ENCODE measurements at places on chromosomes 1 and 21.
A peak's percentile ranks its signal among the peaks of the same experiment; 100 is the strongest.

DNA sequence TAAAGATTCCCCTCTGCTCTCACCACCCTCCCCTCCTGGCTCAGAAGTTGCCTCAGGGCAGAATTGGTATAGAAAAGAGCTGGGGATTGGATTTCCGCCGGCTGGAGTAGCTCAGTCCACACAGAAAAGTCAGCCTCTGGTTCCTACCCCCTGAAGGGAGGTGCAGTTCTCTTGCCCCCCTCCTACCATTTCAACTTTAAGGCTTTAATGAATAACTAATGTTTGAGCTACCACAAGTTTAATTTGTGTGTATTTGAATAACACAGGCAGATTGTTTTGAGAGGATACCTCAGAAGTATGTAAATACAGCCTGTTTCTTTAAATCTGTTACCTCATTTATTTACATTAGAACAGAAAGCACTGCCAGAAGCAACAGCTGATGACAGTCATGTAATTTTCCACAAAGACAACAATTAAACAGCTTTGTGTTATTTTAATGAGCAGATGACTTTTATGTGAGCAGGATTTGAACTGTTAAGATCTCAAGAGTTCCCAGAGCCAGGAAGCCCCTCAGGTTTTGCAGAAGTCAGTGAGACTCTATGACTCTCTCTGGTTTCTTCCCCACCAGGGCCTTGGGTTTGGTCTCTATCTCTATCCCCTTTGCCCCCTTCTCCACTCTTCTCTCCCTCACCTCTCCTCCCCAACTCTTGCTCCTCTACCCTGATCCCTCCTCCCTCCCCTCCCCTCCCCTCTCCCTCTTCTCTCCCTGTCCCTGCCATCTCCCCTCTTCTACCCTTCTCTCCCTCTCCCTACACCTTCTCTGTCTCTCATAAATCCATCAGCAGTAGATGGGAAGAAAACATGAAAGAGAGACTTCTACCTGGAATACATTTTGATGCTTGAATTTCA lies 26.3 kb downstream of the DUSP10 start:
- no peak for DNase-seq

DNA sequence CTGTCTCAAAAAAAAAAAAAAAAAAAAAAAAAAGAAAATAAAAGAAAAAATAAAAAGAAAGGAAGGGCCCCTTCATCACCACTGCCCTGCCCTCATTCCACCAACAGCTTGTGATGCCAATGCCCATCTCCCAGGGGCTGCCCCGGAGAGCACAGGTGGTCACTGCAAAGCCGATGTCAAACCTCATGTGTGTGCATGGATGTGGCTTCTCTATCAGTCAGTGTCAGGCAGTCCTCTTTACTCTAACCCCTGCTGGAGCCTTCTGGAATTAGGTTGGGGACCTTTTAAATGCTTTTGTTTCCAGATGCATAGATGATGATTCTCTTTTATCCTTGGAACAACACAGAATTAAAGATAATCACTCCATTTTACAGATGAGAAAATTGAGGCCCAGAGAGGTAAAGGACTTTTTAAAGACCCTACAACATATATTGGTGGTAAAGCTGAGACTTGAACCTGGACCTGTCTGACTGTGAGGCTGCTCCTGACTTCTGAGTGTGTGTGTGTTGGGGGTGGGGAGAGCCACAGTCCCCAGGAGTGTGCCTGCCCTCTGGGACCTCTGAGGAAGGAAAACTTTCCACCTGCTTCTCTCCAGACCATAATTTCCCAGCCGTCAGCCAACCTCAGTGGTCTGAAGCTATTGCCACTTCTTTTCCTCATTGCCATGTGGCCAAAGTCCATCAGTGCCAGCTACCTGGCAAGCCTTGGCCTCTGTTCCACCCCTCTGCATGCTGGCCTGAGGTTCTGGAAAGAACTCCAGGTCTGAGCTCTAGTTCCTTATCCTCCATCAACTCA lies 3.0 kb upstream of the TMEM54 start:
- DNase-seq: no peak

DNA sequence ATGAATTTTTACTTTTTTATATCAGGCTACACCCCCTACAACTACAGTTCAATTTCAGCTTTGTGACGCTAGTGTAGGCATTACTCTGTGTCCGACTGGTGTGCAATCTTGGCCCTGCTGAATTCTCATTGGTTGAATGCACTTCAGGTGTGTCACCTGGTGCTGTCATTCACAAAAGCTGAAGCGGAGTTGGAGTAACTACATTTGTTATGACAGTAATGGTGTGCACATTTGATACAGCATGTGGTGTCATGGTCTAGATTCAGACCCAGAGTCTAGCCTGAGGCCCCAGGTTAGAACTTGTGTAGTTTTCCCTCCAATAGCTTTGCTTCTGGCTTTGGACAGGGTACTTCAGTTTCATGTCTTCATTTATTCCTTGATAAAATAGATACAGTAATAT lies 88.7 kb downstream of the C1orf94 start:
- no peak for DNase-seq

GRCh38 chr1:65704318-65704717 lies 88.4 kb upstream of the PDE4B start:
- no peak for DNase-seq

- DNase-seq: no peak
Measured at GRCh38 chr1:226814751-226815537, 55.5 kb upstream of the PSEN2 start.

DNA sequence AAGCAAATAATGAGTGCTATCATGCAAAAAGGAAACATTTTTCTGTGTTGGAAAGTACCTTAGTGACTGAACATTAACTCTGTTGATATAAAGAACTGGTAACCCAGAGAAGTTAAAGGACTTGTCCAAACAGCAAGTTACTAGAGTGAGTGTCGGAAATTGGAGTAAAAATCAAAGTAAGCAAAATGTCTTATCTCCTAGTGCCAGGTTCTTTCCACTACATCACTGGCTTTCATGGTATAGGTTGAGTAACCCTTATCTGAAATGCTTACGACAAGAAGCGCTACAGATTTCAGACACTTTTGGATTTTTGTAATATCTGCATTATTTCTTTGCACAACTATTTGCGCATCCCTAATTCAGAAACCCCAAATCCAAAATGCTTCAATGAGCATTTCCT lies 16.4 kb upstream of the RABIF start:
- DNase-seq: no peak

GRCh38 chr1:15411593-15412137 lies 2.0 kb downstream of the EFHD2 start:
- DNase-seq: peak; percentile 81

- DNase-seq: no peak
Measured at GRCh38 chr1:40042341-40042740, 1.8 kb downstream of the CAP1 start.

DNA sequence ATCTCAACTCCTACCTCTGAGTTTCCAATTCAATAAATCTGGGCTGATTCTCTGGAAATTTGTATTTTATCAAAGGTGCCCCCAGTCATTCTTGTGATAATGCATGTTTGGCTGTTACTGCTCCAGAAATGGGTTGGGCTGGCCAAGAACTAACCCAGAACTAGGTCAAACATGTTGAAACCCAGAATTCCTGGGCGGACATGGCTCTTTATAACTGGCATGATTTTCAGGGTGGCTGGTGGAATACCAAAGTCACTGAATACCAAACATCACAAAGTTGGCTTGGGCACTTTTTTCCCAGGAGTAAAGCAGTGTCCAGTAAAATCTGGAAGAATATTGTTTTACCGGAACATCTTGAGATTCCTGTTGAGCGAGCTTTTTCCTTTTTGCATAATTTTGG lies 89.4 kb upstream of the S1PR1 start:
- no peak for DNase-seq

DNA sequence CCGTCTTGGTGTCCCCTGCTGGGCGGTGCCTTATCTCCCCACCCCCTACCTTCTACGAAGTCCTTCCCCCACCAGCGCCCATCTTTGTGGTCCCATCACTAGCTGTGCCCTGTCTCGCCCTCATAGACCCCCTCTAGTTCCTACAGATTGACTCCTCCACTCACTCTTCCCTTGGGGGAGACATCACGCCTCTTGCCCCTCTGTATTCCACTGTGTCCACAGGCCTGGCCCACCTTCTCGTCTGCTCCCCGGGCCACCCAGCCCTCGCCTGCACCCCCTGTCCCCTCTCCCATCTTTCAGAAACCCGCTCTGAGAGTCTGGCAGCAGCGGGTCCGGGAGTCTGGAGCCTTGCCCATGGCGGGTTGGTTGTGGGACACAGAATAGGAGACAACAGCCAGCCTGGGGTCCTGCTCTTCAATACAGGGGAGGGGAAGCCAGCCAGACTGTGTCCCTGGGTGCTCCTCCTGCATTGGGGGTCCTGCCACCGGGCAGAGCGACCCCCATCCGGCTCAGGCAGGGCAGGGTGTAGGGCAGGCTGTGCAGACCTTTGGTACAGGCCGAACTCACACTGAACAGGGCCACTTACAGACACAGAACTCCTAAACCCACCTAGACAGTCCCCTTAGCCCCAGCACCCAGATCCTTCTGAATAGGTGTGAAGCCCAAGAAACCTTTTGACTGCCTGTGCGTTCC lies 1.1 kb downstream of the RNF187 start:
- no peak for DNase-seq
